Myocyte (in vitro differentiated cells): ENCODE measurements at places on chromosomes 3 and 15. TPM values are rescaled to one million over a fixed set of nuclear protein-coding genes. Genes with fewer than 3 reads are reported as not detected.

The NR1I2 gene
- total RNA-seq, result 0.83 TPM in 1 of 2 replicates, not detected in the other

DNA sequence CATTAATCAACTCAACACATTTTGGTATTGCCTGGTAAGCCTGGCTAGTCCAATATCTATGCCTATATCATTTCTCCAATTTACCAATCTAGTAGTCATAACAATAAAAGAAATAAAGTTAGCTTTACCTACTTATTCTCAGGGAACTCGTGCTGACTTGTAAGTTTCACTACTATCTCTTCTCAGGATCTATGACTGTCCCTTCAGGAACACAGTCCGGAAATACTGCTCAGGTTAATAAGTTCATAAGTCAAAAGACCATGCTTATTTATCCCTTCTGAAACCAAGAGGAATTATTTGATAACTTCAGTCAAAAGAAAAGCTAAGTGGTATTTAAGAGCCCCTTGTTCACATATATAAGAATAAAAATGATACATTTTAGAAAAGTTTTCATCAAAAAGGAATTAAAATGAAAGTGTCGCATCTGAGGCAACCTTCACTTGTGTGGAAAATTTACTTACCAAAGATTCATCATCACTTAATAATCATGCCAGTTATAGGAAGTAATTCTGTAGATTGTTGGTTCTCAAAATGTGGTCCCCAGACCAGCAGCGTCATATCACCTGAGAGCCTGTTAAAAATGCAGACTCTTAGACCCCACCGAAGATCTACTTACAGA lies 15.5 kb upstream of the THRB start:
- no peak for DNase-seq

DNA sequence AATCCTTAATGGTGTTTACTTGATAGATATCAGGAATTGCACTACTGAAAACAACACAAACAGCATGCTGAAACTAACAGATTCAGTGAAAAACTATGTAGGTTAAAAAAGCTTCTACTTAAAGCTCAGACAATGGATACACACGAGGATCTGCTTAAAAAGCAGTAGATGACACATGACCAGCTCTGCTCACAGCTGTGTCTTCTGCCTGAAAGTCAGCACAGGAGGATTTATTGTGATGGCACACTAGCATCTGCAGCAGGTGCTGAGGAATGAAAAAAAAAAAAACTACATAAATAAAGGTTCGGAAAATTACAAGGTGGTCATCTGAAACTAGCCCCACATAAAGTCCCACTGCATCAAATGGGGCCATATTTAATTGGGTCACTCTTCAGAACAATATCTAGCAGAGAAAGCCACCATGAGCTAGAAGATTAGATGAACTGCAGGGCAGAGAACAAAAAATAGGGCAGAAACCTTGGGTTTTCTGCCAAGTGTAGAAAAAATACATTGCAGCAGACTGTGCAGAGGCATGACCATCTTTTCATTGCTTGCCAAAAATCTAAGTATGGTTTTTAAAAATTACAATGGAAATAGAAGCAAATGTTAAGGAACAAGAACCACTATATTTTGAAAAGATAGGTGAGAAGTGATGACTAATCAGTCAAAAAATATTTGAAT lies 13.2 kb upstream of the GOLM2 start:
- no peak for DNase-seq

DNA sequence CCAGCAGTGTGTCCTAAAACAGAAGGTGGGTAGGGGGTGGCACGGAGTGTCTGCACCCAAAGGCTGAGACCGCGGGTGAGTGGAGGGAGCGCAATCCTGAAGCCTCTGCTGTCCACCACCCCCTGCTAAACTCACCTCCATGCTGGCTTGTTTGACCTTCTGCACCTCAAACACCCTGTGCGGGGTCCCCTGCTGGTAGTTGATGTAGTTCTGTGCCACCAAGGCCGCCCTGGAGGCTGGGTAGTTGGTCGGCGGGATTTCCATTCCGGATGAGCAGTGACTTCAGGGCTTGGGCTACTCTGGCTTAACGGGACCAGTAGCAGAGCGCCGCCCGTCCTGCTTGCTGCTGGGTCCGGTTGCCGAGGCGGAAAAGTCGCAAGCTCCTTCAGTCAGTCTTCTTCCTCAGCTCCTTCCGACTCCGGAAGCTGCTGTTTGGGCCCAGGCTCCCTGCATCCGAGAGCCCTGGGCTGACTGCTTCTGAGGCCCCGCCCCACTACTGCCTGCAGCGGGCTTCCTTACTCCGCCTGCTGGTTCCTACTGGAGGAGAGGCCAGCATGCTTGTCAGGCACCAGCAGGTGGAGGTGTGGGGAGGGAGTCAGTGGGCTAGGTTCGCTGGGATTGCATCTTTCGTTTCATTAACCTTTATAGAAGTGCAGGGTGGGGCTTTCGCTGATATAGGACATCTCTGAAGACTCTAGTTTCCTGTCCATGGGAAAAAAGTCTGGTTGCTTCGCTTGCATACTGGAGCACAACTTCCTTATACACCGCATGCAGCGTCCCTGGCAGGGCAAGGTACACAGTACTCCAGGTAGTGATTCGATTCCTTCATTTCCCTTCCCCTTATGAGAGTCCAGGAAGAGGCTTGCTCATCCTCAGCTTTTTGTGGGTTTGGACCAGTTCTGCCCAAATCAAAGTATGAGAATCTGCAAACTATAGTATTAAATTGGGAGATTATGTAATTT lies at the start of gene LXN:
Gene LXN, minus strand, starts transcription at position 434 of the 962 bp plus-strand sequence. Its CDS starts 170 bp downstream, at position 264.
- no peak for DNase-seq
